CD4-positive, alpha-beta memory T cell (primary cell): ENCODE measurements at places on chromosomes 11 and 22. TPM values are rescaled to one million over a fixed set of nuclear protein-coding genes. Genes with fewer than 3 reads are reported as not detected.

DNA sequence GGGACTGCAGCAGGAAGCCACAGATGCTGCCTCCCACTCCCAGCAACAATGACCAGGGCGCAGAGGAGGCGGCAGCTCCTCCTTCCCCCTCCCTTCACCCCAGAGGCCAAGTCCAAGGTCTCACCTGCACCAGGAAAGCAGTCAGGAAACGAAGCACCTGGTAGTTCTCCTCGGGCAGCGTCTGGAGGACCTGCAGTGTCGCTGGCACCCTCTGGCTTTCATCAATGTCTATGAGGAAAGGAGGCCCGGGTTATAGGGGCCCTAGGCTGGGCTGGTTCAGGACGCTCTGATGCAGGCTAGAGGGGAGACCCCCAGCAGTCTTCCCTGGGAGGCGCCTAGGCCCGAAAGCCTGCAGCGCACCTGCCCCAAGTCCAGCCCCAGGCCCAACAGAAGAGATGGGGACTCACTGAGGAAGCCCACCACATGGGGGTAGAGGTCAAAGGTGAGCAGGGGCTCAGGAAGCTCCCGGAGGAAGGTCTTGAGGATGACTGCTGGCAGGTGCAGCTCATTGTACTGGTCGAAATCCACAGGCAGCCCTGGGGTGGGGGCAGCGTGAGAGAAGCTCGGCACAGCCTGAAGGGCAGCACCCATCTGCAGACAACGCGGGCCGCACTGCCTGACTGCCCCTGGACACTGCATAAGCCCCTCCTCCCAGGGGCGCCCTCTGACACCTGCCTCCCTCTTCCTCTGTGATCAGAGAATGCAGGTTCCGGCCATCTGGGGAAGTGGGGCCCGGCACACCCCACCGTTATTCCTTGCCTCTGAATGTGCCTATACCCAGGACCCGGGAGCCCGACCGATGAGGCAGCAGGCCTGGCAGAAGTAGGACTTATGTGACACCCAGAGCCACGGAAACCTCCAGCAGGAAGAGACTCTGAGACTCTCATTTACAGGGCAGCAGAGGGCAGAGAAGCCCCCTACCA lies 20.9 kb downstream of the ARHGAP1 start:
- no peak for DNase-seq

GRCh38 chr11:44837661-44838060 lies 110.9 kb downstream of the TSPAN18 start:
- DNase-seq, result no peak

GRCh38 chr11:107018902-107019493 lies 722 bp upstream of the GUCY1A2 start:
- no peak for DNase-seq

DNA sequence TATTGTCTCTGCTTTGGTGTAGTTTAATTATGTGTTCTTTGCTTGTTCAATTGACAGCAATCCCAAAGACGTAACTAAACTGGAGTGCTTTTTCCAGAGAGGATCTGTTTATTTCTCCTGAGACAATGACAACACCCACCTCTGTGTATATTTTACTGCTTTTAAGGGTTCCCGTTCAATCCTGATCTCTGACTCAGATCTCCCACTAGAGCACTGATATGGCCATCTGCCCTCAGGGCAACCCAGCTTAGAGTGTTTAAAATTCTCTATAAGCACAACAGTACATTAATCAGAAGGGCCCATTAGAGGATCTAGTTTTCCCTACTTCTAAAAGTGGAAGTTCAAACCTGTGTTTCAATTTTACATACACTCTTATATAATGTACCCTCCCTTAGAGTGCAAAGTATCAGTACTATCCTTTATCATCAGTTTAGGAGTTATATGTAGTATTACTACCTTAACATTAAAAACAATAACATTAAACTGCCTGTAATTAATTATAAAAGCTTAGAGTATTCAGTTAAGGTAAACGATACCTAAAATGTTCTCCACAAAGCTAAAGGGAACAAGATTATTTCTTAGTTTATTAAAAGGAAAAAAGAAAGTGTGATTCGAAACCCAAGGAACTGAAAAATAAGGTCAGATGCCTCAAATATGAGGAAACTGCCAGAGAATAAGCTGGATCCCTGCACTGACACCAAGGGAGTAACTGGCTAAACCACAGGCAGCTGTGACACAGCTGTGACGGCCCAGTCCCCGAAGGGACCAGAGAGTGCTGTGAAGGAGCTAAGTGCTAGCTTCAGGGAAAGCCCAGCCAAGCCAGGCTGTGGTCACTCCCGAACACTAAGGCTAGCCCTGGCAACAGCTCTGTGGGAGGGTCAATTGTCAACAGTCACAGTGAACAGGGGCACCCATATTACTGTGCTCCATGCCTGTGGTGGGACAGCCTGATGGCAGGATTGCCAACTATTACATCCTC lies 15.2 kb downstream of the UFD1 start:
- DNase-seq, result no peak

DNA sequence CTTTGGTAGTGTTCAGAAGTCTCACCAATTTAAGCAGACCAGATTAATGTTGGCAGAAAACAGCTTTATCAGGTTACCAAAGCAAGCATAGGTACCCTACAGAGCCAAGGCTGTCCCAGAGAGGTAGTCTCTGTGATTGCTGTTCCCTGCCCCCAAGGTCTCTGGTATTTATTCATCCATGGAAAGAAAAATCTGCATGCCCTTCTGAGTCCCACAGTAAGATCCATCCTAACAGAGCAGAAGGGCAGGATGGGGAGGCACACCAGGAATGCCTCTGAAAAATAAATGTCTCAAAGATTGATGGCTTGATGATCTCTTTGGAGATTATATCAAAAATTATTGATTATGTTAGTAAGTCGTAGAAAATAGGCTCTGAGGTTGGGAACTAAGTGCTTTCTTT lies 122.8 kb downstream of the FAT3 start:
- no peak for DNase-seq

- no peak for DNase-seq
Observed at GRCh38 chr11:81237139-81237538, 1496.5 kb downstream of the FAM181B start.

GRCh38 chr22:29041408-29041807 lies 20.2 kb downstream of the C22orf31 start:
- DNase-seq, result no peak

GRCh38 chr11:12079726-12080556 lies 30.4 kb upstream of the MICAL2 start:
- no peak for DNase-seq

DNA sequence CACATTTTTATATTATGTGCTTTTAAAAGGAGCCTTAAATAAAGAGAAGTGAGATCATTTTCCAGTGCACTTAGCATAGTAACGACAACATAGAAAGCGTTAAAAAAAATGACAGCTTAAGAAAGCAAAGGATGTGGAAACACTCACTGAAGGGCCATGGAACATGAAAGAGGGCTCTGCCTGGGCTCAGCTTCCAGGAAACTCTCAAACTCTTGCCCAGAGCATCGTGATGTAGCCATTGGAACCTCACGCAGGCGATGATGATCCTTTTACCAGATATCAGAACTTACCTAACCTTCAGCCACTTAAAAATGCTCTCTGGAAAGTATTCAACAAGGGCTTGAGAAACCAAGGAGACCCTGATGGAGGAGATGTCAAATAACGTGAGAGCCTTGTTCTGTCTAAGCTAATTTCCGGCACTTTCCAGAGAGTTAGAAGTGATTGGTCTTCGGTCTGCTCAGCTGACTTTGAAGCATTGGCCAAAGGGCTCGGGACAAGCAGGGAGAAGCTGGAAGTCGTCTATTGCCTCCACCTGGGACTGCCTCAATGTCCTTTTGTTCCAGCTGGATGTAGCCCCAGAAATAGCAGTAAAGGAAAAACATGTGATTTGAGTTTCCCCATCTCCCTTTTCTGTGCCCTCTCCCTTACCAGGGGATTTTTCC lies 21.5 kb upstream of the ETS1 start:
- no peak for DNase-seq

Gene EHF
- total RNA-seq, result not detected

Gene SLC25A17
- 15.6 TPM for total RNA-seq
